ENCODE measurements at places on chromosomes 5 and 9.

DNA sequence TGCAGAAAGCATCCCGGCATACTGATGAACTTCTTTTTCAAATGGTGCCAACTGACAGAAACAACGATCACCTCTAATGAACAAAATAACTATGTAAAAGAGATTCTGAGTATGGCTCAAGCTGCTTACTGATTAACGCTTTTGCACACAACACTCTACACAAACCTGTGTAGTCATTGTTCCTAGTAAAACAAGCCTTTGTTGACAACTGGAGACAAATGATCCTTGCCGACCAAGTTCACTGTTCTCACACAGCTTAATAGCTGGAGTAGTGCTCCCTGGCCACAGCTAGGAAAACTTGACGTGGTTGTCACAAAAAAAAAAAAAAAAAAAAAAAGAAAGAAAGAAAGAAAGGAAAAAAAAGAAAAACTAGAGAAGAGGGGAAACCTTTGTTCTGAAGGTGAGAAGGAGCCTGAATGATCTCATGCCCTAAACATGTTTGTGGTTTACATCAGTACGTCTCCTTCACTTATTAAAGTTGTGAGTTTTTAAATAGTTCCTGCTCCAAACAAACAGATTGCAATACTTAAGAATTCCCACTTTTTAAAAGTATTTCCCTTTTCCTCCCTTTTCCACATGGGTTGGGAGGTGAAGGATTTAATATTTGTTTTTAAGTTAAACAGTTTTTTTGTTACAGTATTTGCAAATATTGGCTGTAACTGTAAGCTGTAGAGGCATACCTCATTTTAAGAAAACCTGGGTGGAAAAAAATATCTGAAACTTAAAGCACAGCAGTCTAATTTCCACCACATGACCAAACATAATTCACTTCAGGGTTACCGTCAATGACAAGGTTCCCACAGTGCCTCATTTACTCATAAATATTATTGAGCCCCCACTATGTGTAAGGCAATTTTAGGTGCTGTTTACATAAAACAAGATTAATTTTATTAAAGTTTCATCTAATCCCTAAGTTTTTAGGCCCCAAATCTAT, 63.7 kb downstream of the GLIS3 start:
- no peak for DNase-seq

GRCh38 chr5:23419115-23419514, 88.3 kb upstream of the PRDM9 start:
- DNase-seq, result no peak

GRCh38 chr5:78467752-78468357, 107.4 kb downstream of the SCAMP1 start:
- DNase-seq, result no peak

GRCh38 chr5:109830955-109831502, 141.3 kb downstream of the MAN2A1 start:
- no peak for DNase-seq

DNA sequence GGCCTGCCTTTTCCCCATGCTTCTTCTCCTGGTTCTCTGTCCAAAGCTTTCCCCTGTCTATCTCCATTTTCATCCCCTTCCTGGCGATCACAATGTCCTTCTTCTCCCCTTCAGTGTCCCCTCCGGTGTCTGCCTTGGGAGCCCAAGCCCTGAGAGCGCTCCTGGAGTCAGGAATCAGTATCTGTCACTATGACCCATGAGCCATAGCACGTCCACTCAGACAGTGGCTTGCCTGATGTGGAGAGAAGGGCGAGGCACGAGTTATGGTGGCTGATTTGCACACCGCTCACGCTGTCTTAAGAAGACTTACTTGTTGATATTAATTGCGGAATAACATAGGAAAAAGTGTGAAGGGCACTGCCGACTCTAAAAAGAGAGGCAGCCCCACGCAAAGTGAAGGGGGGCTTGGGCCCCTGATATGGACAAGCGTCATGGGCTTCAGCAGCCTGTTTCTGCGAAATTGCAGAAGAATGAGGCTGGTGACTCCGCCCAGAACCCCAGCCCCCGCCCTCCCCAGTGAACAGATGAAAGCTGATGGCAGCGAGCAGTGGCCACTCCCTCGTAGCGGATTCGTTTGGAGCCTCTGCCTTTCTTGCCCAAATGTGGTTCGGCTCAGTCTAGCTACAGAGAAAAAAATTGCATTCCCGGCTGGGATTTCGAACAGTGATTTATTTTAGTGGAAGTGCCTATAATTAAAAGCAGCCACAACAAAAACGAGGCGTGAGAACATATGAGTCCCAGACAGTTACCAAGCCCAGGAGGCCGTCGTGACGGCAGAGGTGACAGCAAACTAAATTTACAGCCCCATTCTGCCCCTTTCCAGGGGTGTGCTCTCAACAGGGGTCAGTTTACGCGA, 149.8 kb downstream of the ICE1 start:
- no peak for DNase-seq

GRCh38 chr5:166163996-166164610, 2127.3 kb upstream of the WWC1 start:
- no peak for DNase-seq

DNA sequence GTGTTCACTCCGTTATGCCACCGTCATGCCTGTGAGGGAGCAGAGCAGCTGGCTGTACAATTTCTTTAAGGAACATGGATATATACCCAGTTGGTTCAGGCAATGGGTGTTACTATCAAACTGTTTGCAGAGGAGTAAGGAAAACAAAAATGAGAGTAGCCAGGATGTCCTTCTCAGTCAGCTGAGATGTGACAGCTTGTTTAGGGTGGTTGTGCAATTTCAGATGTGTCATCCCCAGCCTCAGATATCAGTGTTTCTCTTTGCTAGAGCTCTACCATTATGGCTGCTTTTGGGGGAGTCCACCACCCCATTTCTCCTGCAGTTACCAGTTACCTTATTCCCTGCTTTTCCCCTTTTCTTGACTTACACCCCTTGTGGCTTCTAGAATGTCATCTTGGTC, 135.2 kb upstream of the SLC24A2 start:
- no peak for DNase-seq

GRCh38 chr9:70639853-70640814, 225.7 kb upstream of the KLF9 start:
- DNase-seq, result no peak

DNA sequence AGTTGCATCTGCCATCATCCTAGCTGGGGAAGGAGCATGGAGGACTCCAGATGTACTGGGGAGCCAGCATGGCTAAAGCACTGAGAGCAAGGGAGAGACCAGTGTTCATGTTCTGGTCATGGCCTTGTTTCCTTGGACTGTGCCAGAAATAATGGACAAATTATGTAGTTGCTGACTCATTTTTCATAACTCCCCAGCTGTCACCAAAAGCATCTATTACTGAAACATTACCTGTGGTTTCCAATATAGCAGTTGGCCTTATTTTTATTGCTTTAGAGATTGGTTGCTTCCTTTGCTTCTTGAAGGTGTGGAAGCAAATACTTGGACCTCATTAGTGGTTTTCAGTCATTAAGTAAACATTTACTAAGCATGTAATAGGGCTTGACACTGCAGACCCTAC, 11.3 kb downstream of the RALGPS1 start:
- no peak for DNase-seq

GRCh38 chr9:68741704-68742332, 36.8 kb downstream of the PIP5K1B start:
- no peak for DNase-seq

- DNase-seq, result no peak
These were observed 214.7 kb upstream of the TLX3 start for GRCh38 chr5:171094356-171094755.

- DNase-seq, result no peak
These were observed 734.5 kb upstream of the ZNF608 start for GRCh38 chr5:125480911-125481310.

DNA sequence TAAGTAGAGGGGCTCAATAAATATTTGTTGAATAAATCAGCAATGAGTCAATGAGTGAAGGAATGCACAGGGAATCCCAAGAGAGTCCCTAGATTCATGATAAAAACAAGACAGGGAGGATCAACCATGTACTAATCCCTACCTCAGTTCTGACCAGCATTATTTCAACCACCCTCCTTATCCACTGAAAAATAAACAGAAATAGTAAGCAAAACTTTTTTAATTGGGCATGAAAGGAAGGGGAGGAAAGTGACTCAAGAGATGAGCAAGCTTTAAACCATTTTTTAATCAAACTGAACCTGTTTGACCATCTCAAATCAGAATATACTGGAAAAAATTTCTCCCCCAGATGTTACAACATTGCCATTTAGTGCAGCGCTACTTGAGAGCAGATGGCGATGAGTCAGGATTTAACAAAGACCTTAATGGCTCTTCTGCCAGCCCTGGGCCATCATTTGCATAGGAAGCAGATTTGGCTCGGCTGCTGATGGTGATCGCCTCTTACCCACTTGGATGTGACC, 194.8 kb upstream of the SLC30A5 start:
- DNase-seq, result no peak

GRCh38 chr5:172797771-172798191, 26.8 kb upstream of the DUSP1 start:
- DNase-seq, result no peak

- no peak for DNase-seq
These were observed 467.3 kb upstream of the FTMT start for GRCh38 chr5:121384359-121384758.

DNA sequence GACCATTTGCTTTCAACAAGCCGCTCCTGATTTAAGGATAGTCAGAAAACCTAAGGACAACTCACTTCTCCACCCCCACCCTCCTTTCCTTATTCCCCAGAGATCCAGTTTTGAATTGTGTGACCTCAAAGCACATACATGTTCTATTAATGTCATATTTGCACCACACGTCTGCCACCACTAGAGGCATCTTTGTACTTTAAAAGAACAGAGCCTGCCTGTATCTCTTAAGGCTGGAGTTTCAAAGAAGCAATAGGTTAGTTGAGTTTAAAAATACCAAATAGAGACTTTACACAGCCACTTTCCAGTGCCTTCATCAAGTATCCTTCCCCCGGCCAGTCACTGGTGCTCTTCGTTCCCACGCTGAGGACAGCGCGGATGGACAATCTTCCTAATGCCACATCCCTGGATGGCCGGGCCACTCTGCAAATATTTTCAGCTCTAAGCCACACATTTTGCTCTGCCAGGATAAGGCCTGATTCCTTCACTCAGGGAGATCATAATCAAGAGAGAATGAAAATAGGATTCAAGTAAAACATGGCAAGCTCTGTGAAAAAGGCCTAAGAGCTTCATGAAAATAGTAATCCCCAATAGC, 146.3 kb downstream of the SNCAIP start:
- no peak for DNase-seq

GRCh38 chr9:126157423-126157822, 169.2 kb upstream of the MVB12B start:
- no peak for DNase-seq

DNA sequence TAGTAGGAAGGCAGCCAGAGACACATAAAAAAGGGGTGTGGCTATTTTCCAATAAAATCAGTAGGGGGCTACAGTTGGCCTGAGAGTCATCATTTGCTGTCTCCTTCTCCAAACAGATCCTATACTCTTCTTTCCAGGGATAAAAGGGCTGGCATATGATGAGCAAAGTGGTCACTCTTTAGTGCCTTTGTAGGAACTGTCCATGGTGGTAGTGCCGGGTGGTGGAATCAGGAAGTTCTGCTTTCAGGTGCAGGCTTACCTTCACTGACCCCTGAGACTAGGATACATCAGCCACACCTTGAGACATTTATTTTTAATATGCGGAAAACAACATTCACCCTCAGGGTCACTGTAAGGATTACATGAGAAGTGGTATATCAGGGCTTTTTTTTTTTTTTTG, 80.8 kb downstream of the ASTN2 start:
- DNase-seq, result no peak

DNA sequence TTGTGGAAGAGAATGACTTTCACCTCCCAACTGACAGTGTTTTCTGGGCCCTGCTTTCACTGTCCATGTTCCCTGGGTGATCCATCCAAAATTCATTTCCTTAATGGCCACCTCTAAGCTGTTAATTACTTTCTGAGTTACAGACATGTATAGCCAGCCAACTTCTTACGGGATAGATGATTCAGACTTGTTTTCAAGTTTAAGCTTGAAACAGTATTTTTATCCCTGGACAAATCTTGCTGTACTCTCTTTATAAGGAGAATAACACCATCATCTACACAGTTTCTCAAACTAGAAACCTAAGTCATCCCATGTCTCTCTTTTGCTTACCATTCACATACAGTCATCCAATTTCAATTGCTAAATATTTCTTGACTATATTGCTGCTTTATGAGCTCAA, 6.9 kb downstream of the FAM174A start:
- DNase-seq, result no peak

DNA sequence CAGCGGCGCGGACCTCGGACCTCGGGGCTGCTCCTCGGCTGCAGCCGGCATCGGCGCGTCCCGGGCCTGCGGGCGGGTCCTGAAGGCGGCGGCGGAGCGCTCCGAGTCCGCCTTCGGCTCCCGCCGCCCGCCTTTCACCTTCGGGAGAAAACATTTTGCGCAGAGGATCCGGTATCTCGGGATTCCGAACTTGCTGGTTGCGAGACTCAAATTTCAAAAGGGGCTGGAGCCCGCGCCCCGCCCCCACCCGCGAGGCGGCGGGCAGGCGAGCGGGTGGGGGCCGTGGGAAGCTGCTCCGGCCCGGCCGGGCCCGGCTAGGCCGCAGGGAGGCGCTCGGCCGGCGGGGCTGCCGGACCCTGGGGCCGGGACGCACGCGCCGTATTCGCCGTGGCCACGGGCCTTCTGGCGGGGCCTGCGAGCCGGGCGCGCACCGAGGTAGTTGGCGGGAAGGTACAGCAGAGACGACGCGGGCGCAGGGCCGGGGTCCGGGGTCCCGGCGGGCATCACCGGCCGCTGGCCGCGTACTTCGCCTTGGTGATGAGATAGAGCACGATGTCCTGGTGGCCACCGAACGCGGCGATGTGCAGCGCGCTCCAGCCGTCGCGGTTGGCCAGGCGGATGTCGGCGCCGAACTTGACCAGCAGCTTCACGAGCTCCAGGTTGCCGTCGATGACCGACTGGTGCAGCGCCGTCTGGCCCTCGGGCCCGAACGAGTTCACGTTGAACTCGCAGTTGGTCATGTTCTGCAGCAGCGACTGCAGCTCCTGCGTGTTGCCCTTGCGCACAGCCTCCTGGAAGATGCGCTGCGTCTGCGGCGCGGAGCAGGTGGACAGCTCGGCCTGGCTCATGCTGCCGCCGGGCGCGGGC, 757 bp downstream of the NRARP start:
- no peak for DNase-seq

DNA sequence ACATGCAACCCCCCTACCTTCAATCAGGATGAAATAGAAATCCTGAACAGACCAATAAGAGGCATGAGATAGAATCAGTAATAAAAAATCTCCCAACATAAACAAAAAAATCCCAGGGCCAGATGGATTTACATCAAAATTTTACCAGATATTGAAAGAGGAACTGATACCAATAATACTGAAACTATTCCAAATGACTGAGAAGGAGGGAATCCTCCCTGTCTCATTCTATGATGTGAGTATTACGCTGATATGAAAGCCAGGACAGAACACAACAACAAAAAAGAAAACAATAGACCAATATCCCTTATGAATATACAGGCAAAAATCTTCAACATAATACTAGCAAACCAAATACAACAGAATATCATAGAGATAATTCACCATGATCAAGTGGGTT, 109.0 kb upstream of the SMC2 start:
- no peak for DNase-seq

All from stimulated activated CD4-positive, alpha-beta T cell treated with anti-CD3 and anti-CD28 coated beads, Interleukin-1b, Interleukin-23, amount 100 ng/mL, for 48 hours (primary cell).